Thoracic aorta (tissue), 2 donors: ENCODE measurements at places on chromosomes 12 and 14. TPM values are rescaled to one million over a fixed set of nuclear protein-coding genes. Genes with fewer than 3 reads are reported as not detected.
A peak's percentile ranks its signal among the peaks of the same experiment; 100 is the strongest.

SPIC gene
- not detected for total RNA-seq

GRCh38 chr12:30329281-30329680 is 366.4 kb downstream of the IPO8 start:
- DNase-seq: no peak
- no peak overlapping the region for H3K27ac ChIP-seq
- no peak overlapping the region for H3K4me3 ChIP-seq

GRCh38 chr14:75570797-75571196 is 7.6 kb upstream of the FLVCR2 start:
- H3K4me3 ChIP-seq: no peak overlapping the region
- no peaks in the 10 kb centered on the region for H3K4me1 ChIP-seq
- no peaks in the 10 kb centered on the region for H3K27me3 ChIP-seq
- H3K27ac ChIP-seq: no peak overlapping the region
- no peaks in the 10 kb centered on the region for H3K36me3 ChIP-seq

DNA sequence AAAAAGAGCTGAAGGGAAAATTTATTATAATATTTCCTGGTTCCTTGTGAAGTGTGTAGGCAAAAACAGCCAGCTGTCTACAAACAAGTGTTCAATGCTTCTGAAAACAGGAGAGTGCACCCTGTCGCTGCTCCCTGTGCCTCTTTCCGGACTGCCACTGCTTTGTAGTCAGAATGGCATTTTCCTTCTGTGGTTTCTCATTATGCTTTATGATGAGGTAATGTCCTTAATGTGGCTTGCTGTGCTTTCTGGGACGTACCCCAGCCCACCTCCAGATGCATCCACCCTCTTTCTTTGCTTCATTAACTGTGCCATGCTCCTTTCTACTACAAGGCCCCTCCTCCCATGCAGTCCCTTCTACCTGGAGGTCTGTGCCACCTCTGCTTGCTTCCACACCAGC is 148.1 kb downstream of the SYT1 start:
- no peak overlapping the region for H3K4me3 ChIP-seq
- no peaks in the 10 kb centered on the region for H3K36me3 ChIP-seq
- H3K27ac ChIP-seq: no peak overlapping the region

SUPT16H gene
- total RNA-seq: 48.1 TPM

DNA sequence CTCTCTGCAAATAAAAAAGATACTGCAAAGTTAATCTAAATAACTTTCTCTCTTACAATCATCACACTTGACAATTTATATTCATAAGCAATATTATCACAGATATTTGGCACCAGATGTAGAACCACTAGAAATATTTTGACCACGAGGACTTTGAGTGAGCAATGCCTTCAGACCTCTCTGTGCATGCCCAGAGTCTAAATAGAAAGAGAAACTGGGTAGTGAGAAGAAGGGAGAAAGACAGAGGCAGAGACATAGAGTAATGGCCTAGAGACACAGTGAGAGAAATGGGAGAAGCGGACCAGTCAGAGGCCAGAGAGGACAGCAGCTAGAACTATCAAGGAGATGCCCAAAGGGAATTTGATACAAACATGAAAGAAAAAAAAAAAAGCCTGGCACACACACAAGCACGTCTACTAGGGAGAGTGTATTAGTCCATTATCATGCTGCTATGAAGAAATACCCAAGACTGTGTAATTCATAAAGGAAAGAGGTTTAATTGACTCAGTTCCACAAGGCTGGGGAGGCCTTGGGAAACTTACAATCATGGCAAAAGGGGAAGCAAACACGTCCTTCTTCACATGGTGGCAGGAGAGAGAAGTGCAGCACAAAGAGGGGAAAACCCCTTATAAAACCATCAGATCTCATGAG is 41.1 kb downstream of the BMP4 start:
- no peaks in the 10 kb centered on the region for H3K27me3 ChIP-seq
- no peak overlapping the region for H3K4me3 ChIP-seq
- no peaks in the 10 kb centered on the region for H3K36me3 ChIP-seq
- H3K4me1 ChIP-seq: no peaks in the 10 kb centered on the region
- no peak overlapping the region for H3K27ac ChIP-seq

DNA sequence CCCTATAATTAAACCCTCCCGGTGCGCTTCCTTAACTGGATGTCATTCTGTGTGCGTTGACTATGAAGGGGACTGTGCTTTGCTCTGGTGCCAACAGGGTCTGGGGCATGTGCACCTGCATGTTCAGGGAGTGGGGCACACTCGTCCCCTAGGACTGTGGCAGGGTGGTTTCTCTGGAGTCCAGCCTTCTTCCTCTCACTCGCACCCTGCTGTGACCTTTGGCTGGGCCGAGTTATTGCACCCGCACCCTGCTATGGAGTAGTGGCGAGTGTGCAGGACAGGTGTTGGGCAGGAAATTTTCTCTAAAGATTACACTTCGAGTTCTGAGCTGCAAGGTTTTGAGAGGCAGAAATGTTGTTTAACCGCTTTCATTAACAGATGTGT is 138.9 kb downstream of the PLXNC1 start:
- H3K4me3 ChIP-seq: no peak overlapping the region
- DNase-seq: no peak
- H3K36me3 ChIP-seq: no peaks in the 10 kb centered on the region
- no peaks in the 10 kb centered on the region for H3K27me3 ChIP-seq

DNA sequence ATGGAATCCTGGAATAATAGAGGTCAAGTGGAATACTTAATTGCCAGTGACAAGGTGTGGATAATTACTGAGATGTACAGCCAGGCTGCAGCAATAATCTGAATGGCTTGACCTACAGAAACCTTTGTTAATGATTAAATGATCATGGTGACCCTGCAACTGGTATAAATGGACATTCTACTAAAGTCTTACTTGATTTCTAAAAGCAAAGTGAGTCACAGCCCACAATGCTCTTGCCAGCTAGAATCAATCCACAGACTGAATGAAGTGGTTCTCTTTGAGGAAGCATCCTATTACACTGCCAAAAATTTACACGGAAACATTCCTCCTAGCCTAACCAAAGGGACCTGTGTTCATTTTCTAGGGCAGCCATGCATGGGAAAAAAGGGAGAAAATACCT is 518.5 kb downstream of the SOX5 start:
- no peaks in the 10 kb centered on the region for H3K4me1 ChIP-seq
- no peak overlapping the region for H3K4me3 ChIP-seq
- H3K36me3 ChIP-seq: no peaks in the 10 kb centered on the region
- no peak overlapping the region for H3K27ac ChIP-seq
- H3K27me3 ChIP-seq: no peaks in the 10 kb centered on the region
- DNase-seq: no peak

DNA sequence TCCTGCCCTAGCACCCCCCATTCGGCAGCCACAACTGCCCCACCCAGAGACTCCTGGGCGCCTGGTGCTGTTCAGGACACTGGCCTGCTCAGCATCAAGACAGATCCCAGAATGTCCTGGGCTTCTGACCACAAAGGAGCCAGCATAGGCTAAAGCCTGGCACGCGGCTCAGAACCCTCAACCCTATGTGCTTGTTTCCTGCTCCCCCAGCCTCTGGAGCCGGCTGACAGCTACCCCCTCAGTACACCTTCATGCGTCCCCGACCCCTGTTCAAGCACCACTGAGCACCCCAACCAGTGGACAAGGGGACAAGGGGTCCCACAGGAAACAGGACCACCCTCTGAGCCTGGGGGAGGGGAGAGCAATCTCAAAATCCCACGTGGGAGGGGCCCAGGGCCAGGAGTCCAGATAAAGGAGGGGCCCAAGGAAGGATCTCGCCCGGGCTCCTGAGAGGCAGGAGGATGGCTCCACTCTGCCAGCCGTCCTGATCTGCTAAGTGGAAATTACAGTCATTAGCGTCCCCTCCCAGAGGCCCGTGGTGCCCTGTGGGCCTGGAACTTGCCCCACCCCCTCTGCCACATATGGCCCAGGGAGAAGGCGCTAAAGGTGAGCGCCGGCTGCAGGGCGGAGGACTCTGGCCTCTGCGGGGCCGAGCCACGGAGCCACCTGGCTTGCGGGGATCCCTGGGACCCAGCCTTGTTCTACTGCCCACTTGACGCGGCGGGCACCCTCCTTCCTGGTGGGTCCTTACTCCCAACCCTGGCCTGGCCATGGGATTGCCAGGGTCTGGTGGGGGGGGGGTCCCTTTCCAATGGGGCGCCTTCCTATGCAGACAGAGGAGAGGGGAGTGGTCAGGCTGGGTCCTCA is 27.2 kb upstream of the GPR132 start:
- DNase-seq: no peak
- peaks cover 56% of the 10 kb centered on the region for H3K4me1 ChIP-seq
- H3K36me3 ChIP-seq: no peaks in the 10 kb centered on the region
- H3K4me3 ChIP-seq: peak overlapping the region; percentile 98
- H3K27me3 ChIP-seq: no peaks in the 10 kb centered on the region

DNA sequence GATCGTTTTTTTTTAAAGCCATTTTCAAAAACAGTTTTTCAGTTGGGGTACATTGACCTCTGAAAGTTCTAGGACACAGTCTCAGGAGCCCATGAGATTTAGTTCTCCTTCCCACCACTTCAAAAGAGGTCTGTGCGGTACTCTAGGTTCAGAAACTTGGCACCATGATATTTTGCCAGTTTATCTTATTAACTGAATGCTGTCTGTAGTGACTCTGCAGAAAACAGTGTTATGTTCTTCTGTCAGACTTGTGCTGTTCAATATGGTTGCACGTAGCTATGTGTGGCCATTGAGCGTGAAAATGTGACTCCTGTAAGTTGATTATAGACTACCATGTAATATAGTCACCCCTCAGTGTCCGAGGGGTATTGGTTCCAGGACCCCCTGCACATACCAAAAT is 35.9 kb downstream of the CRADD start:
- H3K4me3 ChIP-seq: no peak overlapping the region
- H3K27ac ChIP-seq: peak overlapping the region; percentile 71
- H3K36me3 ChIP-seq: no peaks in the 10 kb centered on the region
- H3K4me1 ChIP-seq: peaks cover 23% of the 10 kb centered on the region

GRCh38 chr14:71076462-71077092 is 169.3 kb downstream of the PCNX1 start:
- DNase-seq: no peak
- no peaks in the 10 kb centered on the region for H3K4me1 ChIP-seq
- H3K4me3 ChIP-seq: no peak overlapping the region
- H3K27ac ChIP-seq: no peak overlapping the region
- H3K36me3 ChIP-seq: peaks cover 38% of the 10 kb centered on the region

LUM gene
- 138 TPM for total RNA-seq

DNA sequence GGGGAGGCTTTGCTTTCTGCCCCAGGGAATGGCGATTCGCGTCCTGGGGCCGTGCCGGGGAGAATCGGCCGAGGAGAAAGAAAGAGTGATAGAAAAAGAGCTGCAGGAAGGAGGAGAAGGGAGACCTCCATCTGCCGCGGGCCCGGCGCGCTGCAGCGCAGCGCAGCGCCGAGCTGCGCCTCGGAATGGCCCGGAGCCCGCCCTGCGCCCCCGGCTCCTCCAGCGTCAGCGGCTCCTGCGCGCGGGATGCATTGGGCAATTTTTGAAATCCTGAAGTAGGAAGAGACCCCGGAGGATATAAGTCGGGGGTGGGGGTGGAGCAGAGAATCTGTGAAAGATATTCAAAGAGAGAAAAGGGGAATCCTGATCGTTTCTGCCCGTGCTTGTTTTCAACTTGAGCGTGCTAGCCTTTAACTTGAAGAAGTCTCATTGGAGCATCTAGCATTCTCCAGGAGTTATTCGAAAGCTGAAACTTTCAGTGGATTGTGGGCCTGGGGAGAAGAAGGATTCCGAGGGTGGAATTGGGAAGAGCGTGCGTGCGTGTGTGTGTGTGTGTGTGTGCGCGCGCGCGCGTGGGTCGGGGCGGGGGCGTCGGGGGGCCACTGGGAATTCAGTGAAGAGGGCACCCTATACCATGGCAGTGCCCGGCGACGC is 441 bp downstream of the PDE3A start:
- H3K36me3 ChIP-seq: no peaks in the 10 kb centered on the region
- no peak for DNase-seq
- H3K4me3 ChIP-seq: peak overlapping the region; percentile 86
- no peaks in the 10 kb centered on the region for H3K27me3 ChIP-seq
- peaks cover 9% of the 10 kb centered on the region for H3K4me1 ChIP-seq

PRKD1 gene
- total RNA-seq: 34.0 TPM

GRCh38 chr12:8612629-8613028 is at the start of gene AICDA:
Gene AICDA (minus strand): TSS chr12:8612859. CDS start chr12:8612767, 92 bp downstream.
- H3K4me1 ChIP-seq: no peaks in the 10 kb centered on the region
- H3K27ac ChIP-seq: no peak within 1 kb of the TSS
- H3K4me3 ChIP-seq: no peak within 1 kb of the TSS
- H3K36me3 ChIP-seq: no peaks in the 10 kb centered on the region
- DNase-seq: no peak

TRPV4 gene
- total RNA-seq: 2.0 TPM

SOX5 gene
- total RNA-seq: 36.8 TPM

- H3K27me3 ChIP-seq: no peaks in the 10 kb centered on the region
- no peak for DNase-seq
- H3K4me1 ChIP-seq: no peaks in the 10 kb centered on the region
- peaks cover 13% of the 10 kb centered on the region for H3K36me3 ChIP-seq
These were observed 13.9 kb upstream of the PITPNM2 start for GRCh38 chr12:123164710-123165261.

- no peak for DNase-seq
- H3K4me3 ChIP-seq: no peak overlapping the region
- H3K27ac ChIP-seq: no peak overlapping the region
These were observed 310.1 kb downstream of the SYT1 start for GRCh38 chr12:79174626-79175025.

PTCSC3 gene
- not detected for total RNA-seq

- no peaks in the 10 kb centered on the region for H3K4me1 ChIP-seq
- no peaks in the 10 kb centered on the region for H3K36me3 ChIP-seq
- no peaks in the 10 kb centered on the region for H3K27me3 ChIP-seq
- H3K27ac ChIP-seq: no peak overlapping the region
- H3K4me3 ChIP-seq: no peak overlapping the region
These were observed 454.0 kb downstream of the FOXG1 start for GRCh38 chr14:29220566-29220965.

- H3K4me1 ChIP-seq: peaks cover 14% of the 10 kb centered on the region
- H3K4me3 ChIP-seq: no peak overlapping the region
- H3K36me3 ChIP-seq: no peaks in the 10 kb centered on the region
- DNase-seq: no peak
- no peak overlapping the region for H3K27ac ChIP-seq
- H3K27me3 ChIP-seq: no peaks in the 10 kb centered on the region
These were observed 111.3 kb downstream of the SYNE2 start for GRCh38 chr14:63964113-63964512.

DNA sequence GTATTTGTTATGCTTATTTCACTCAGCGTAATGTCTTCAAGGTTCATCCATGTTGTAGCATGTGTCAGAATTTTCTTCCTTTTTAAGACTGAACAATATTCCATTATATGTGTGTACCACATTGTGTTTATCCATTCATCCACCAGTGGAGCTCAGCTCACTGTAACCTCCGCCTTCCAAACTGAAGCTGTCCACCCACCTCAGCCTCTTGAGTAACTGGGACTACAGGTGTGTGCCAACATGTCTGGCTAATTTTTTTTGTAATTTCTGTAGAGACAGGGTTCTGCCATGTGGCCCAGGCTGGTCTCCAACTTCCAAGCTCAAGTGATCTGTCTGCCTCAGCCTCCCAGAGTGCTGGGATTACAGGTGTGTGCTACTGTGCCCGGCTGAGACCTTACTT is 21.1 kb downstream of the CCDC77 start:
- no peak overlapping the region for H3K27ac ChIP-seq
- no peaks in the 10 kb centered on the region for H3K4me1 ChIP-seq
- H3K27me3 ChIP-seq: no peaks in the 10 kb centered on the region
- DNase-seq: no peak
- H3K36me3 ChIP-seq: no peaks in the 10 kb centered on the region
